ENCODE measurements at places on chromosomes 3 and 15. TPM values are rescaled to one million over a fixed set of nuclear protein-coding genes. Genes with fewer than 3 reads are reported as not detected.

DNA sequence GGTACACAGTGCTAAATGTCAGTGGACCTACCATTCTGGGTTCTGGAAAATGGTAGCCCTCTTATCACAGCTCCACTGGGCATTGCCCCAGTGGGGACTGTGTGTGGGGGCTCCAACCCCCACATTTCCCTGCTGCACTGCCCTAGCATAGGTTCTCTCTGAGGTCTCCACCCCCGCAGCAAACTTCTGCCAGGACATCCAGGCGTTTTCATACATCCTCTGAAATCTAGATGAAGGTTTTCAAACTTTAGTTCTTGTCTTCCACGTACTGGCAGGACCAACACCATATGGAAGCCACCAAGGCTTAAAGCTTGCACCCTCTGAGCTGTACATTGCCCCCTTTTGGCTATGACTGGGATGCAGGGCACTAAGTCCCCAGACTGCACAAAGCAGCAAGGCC is 788.2 kb upstream of the ALCAM start:
- DNase-seq: no peak

The AGBL1 gene
- not detected for total RNA-seq

DNA sequence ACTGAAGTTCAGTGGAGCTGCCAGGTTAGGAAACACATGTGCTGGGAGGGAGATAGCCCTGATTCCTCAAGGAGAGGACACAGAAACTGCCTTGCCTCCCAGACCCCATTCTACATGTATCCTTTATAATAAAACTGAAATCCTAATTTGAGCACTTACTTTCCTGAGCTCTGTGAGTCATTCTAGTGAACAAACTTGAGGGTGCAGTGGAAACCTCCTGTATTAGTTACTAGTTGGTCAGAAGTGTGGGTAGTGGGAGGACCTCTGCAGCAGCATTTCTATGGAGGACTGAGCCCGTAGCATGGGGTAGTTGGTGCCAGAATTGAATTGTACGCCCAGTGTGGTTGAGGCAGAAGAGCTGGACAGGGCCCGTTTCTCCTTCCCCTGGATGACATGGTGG is 23.9 kb downstream of the ATP1B3 start:
- DNase-seq: no peak

The CXCR6 gene
- total RNA-seq: not detected

DNA sequence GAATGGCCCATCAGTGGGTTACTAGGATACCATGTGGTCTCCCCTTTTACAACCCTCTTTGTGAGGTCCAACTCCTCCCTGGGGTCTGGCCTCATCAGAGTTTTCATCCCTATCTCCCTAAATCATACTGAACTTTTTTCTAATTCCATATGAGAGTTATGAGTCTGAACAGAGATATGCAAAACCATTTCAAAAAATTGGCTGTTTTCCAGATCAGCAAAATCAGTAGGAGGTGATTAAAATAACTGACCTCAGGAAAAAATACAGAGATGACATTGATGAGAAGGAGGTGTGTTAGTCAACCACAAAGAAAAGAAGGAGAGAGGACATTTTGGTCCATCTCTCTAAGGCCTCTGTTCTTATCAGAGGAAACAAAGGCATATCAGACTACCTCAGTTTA is 200.8 kb upstream of the CFAP20DC start:
- DNase-seq: no peak

DNA sequence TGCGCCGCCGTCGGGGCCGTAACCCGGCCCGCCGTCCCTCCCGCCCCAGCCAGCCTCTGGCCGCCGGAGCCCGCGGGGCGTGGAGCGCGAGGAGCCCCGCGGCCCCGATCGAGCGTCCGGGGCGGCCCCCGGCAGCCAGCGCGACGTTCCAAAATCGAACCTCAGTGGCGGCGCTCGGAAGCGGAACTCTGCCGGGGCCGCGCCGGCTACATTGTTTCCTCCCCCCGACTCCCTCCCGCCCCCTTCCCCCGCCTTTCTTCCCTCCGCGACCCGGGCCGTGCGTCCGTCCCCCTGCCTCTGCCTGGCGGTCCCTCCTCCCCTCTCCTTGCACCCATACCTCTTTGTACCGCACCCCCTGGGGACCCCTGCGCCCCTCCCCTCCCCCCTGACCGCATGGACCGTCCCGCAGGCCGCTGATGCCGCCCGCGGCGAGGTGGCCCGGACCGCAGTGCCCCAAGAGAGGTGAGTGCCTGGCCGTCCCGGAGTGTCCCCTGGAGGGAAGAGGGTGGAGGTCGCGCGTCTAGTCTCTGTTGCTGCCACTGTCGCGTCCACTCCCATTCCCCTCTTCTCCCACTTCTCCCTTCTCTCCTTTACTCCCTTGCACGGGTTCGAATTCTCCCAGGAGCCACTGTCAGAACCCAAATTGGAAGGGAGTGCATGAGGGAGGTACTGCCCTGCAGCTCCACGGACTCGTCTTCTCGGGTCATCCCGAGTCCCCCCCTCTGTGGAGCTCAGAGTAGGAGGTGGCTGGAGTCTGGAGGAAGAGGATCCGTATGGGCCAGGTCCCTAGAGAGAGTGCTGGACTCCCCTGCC is 585 bp downstream of the CSK start:
- DNase-seq: no peak

- no peak for DNase-seq
Observed at GRCh38 chr15:62141643-62142588, 23.2 kb downstream of the C2CD4B start.

The LRRK1 gene
- 11.3 TPM for total RNA-seq

DNA sequence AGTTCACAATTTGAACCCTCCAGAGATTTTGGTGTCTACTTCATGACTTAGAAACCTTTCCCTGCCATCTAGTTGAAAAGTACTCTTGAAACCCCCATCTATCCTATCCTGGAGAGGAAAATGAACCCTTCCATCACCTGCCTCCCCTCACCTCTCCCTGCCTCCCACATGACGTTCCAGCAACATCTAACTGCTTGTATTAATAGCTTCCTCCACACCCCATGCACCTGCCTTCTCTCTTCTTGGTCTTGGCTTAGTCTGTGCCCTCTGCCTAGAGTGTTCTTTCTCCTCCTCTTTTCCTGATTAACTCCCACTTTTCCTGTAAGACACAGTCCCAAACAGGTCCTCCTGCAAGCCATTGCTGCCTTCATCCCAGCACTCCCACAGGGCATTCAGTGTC is 107.8 kb downstream of the LIPC start:
- DNase-seq: no peak

The GXYLT2 gene
- 6.8 TPM for total RNA-seq

GRCh38 chr15:79027532-79028410 is 62.8 kb downstream of the RASGRF1 start:
- no peak for DNase-seq

- no peak for DNase-seq
Observed at GRCh38 chr3:173902871-173903270, 505.3 kb downstream of the NLGN1 start.

DNA sequence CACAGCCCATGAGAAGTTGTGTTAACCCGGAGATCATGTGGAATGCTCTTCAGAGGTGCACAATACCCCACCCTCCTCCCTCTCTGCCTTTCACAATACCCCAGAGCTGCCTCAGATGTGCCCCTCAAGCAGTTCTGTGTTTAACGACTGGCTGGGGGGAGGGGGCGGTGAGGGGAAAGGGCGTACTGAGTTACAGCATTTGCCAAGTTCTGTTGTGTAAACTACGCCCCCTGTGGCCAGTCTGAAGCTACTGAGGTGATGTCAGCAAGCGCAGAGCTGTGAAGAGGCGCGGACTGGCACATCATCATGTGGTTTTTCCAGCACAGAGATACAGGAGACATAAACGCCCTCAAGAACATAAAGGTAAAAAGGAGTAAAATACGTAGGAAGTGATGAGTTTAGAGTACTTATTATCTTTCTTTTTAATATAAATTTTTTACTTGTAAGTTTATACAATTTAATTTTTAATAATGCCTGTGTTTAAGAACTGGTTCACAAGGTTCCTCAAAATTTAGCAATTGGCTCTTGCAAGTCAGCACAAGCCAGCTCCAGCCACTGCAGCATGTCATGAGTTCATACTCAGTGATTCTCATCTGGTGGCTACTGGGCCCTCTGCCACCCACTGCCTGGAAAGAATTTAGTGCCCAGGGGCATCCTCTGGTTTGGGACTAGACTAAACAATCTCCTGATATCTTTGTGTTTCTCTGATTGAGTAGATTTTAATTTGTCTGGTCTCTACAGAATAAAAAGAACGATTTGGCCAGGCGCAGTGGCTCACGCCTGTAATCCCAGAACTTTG is 1.7 kb downstream of the EPB42 start:
- no peak for DNase-seq

The GOLGA8H gene
- not detected for total RNA-seq

- no peak for DNase-seq
Observed at GRCh38 chr3:114892880-114893279, 254.2 kb downstream of the ZBTB20 start.

DNA sequence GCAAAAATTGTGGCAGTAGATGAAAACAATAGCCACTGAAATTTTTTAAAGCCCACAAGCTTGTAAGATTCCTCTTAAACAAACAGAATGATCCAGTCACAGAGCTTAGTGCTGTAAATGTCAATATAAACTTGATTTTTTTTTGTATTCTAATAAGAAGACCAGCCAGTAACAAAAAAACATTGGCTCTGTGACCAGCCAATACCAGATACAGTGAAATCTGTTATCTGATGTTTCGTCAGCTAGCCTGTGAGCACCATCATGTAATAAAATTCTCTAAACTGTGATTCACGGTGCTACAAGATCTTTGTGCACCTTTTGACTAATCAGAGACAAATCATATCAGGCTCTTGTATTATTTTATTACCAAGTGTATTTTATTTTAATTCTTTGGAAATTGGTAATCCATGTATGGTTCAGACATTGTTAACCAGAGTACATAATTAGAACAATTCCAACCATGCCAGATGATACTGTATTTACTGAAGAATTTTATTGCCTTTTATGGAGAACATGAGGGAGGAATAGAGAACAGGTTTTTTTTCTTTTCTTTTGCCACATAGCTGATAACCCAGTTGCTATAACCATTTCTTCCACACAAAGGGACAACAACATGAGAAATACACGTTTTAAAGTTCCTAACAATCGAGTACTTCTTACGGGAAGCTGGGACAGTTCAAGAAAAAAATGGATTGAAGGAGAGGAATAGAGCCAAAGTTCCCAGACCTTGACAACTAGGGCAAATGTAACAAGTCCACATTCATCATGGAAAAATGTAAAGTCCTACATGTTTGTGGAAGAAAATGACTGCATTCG is 71.9 kb downstream of the FILIP1L start:
- DNase-seq: no peak

DNA sequence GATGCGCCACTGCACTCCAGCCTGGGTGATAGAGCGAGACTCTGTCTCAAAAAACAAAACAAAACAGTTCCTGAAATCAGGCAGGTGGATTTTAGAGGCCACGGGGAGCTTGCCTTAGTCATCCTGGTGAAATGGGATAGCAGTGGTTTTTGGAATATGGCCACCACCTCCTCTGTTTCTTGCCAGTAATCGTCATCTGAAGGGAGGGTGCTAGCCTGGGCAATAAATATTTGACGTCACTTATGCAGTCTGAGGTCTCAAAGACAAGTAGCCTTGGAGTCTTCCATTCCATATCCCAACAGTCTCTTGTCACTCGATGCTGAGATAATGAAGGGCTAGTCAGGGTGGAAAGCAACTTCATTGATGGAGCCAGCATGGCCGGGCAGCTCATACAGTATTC is 55.2 kb downstream of the KCNAB1 start:
- DNase-seq: no peak

The NUP210 gene
- total RNA-seq: 6.1 TPM

The CD80 gene
- total RNA-seq: 0.27 TPM

The C3orf85 gene
- not detected for total RNA-seq

DNA sequence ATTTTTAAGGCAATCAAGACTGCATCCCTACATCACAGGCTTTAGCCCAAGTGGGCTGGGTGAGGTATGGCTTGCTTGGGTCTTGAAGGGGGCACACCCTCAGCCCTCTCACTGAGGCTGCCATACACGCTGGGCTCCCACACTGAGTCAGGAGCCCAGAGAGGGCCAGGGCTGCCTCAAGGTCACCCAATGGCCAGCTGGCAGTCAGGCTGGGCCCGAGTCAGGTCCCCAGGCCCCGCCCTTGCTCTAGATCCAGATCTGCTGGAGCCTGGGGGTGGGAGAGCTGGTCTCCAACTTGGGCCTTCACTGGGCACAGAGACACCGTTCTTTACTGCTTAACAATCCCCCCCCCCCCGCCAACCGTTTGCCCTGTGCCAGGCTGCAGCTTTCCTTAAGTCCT is 88.1 kb downstream of the IQSEC1 start:
- no peak for DNase-seq

DNA sequence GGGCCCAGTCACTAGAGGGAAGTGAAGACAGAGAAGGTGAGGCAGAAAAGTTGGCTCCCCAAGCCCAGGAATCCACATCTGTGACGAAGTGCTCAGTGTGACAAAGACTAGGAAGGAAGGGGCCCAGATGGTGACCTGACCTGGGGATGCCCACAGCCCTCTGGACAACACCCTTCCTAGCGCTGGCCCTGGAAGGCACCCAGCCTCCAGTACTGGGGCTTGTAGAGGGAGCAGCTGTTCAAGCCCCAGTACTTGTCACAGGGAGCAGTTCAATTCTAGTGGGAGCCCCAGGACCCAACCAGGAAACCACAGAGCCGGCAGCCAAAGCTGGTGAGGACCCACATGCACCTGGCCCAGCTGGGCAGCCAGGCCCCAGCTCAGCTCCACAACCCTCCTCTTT is 190.8 kb downstream of the XXYLT1 start:
- no peak for DNase-seq

The SLC9A9 gene
- 29.9 TPM for total RNA-seq

GRCh38 chr15:73906346-73907034 is 19.8 kb upstream of the LOXL1 start:
- no peak for DNase-seq

DNA sequence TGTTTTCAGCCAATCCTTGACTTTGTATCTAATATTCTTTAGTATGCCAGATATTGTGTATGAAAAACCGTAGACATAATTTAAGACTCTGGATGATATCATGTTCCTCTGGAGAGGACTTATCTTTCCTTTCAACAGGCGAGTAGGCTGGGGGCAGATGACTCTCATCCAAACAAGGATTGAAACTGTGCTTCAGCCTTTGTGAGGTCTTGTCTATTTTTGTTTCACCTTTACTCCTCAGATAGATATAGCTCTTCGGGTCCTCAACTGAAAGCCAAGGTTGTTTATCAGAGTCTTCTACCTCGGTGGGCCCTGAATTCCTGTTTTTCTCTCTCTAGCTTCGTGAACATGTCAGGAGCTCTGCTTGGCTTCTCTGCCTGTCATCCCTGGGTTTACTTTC is 66.0 kb downstream of the C3orf20 start:
- no peak for DNase-seq

DNA sequence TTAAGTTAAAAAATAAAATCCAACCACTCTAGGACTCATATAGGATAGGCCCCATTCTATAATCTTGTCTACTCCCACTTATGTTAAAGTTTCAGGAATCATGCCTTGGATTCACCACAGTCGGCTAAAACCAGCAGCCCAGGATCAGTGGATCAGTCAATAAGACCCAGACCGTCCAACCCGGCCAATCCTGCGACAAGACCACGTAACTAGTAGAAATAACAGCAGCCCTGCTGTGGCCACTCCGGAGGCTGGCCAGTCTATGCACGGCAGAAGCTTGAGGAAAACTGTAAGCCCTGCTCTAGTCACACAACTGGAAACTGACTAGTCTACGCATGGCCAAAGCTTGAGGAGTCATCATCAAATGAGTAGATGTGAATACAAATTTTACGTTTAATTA is 12.8 kb upstream of the SLC9C1 start:
- DNase-seq: no peak

Data from sigmoid colon (tissue), 7 donors.